ENCODE measurements at places on chromosomes 11 and 22.

DNA sequence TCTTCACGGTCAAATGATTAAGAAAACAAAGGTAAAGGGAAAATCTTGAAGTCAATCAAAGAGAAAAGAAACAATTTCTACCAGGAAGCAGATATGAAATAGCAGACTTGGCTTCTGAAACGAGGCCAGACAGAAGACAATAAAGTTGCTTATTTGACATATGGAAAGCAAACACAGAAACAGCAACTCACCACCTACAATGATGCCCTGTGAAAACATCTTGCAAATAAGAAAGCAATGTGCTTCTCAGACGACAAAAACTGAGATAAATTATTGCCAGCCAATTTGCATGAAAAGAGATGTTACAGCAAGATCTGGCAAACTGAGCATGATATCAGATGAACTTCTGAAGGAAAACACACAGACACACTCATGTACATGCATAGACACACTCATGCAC, 45.9 kb upstream of the CTSC start:
- no peak for DNase-seq

- DNase-seq = no peak
Observed at GRCh38 chr11:128684549-128685401, 9.1 kb upstream of the FLI1 start.

GRCh38 chr11:44939673-44940395, 10.8 kb downstream of the TP53I11 start:
- DNase-seq = no peak

DNA sequence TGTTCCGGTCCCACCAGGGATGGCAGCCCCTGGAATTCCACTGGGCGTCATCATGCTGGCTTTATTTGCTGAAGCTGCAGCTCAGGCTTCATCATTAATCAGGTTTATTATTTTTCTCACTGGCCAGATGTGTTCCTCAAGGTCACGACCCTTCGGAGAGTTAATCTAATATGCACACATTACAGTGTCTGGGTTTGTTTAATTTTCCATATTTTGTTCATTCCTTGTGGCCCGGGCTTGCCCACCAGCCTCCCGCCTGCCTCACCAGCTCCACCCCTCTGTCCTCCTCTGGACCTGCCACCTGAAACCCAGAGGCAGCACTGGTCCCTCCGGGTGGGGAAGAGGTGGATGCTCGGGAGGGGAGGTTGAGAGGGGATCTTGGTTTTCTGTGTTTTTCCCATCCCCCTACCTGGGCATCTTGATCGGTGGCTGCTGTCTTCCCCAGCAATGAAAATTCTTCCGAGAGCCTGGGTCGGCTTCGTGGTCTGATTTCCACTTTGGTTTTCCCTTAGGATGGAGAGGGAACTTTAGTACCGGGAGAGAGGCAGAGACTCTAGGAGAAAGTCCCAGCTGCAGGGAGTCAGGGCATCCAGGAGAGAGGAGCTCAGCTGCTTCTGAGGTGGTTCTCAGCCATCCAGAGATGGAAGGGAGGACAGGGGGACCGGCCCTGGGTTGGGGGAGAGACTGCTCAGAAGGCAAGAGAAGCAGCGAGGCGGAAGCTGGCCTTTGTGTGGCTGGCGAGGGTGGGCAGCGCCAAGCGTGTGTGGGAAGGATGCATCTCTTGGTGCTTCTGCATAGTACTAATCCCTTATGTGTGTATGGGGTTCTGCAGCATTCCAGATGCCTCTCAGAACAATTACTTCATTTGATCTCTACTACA, 2.1 kb downstream of the GRIK4 start:
- DNase-seq = no peak

DNA sequence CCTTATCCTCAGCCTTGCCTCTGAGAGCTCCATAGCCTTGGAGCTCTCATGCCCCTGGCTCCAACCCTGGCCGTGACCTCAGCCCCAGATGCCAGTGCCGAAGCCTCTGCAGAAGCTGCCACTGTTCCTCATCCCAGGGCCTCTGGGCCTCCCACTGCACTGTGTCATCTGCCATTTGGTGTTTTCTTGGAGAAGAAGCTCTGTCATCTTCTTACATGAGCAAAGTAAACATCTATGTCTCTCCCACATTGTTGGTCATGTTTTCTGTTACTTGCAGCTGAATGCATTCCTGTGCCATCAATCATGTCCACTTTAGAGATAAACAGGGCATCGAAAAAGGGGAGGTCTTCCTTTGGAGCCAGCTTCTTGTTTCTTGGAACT, 45.0 kb upstream of the FTH1 start:
- DNase-seq = no peak

- no peak for DNase-seq
Observed at GRCh38 chr22:21802056-21802455, 65.4 kb downstream of the MAPK1 start.

GRCh38 chr22:48897645-48898370, 929.9 kb downstream of the BRD1 start:
- DNase-seq = no peak

GRCh38 chr11:120142441-120143100, 4.7 kb upstream of the TRIM29 start:
- no peak for DNase-seq

- DNase-seq = no peak
Observed at GRCh38 chr11:124717786-124718651, 21.7 kb upstream of the NRGN start.

DNA sequence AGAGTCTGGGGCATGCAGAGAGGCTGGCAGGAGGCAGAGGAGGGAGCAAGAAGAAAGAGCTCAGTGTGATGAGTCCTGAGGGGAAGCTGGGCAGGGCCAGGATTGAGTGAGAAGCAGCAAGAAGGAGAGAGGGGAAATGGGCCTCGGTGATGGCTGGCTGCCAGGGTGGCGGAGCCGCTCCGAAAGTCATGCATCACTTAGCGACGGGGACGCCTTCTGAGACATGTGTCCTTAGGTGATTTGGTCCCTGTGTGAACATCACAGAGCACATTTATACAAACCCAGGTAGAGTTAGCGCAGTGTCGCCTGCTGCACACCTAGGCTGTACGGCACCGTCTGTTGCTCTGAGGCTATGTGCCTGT, 15.1 kb downstream of the TBC1D22A start:
- DNase-seq = no peak

- DNase-seq = no peak
Observed at GRCh38 chr11:68158580-68158979, 37.4 kb upstream of the CHKA start.

GRCh38 chr11:62548545-62549335, 2.1 kb upstream of the AHNAK start:
- no peak for DNase-seq

- DNase-seq = no peak
Observed at GRCh38 chr22:25448435-25449051, 115.9 kb upstream of the GRK3 start.

DNA sequence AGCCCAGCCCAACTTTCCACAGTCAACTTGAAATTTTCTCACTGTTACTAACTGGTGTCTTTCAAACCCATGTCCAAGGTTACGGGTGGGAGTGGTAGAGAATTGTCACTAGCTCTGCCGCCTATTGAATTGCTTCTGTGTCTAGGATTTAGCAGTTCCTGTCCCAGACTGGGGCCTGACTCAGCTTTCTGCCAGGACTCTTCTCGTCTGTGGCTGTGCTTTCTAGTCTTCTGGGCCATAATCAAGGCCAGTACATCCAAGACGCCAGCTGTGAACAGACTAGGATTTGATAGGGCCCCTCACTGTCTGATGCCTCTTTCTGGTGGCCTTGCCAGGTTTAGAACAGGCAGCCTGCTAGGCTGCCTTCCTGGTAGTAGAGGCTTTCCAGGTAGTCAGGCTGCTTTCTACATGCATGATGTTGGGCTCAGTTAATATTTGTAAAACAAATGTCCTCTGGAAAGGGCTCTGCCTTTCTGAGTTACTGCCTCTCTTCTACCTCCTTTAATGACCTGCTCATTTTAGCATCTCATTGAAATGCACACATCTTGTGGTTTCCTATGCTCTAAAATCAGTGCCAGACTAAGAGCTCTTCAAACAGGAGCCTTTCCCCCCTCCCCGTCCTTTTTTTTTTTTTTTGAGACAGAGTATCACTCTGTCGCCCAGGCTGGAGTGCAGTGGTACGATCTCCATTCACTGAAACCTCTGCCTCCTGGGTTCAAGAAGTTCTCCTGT, 13.1 kb upstream of the HIKESHI start:
- DNase-seq = peak; percentile 77

- DNase-seq = no peak
Observed at GRCh38 chr11:111417766-111418435, 38.8 kb upstream of the POU2AF1 start.

GRCh38 chr11:62411524-62411923, 7.3 kb upstream of the SCGB1A1 start:
- DNase-seq = no peak

DNA sequence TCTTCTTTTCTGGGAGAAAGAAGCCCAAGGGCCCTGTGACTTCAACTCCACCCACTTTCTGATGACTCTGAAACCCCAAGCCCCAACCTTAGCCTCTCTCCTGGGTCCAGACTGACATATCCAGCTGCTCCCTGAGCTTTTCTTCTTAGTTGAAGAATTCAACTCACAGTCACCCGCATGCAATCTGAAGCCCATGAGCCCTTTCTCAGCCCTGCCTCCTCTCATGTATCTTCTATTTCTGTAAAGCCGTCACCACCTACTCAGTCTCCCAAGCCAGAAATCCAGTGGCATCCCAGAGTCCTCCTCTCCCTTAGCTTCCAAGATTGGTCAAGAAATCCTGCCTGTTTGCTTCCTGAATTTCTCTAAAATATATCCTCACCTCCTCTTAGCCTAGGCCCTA, 7.1 kb upstream of the TMA7B start:
- no peak for DNase-seq

DNA sequence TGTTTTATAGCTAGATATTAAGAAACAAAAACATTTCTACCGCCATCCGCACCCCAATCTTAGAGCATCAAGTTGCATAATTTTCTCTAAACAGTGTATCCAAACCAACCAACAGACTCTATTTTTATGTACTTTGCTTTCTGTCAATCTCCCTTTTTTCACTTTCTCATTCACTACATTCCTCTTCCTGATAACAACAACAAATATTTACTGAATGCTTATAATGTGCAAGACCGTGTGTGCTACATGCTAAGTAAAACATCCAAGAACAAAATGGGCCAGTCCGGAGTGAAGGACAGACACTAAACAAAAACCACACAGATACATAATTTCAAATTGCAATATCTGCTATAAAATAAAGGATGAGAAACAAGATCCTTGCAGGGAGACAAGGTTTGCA, 38.6 kb upstream of the SOX6 start:
- DNase-seq = no peak

DNA sequence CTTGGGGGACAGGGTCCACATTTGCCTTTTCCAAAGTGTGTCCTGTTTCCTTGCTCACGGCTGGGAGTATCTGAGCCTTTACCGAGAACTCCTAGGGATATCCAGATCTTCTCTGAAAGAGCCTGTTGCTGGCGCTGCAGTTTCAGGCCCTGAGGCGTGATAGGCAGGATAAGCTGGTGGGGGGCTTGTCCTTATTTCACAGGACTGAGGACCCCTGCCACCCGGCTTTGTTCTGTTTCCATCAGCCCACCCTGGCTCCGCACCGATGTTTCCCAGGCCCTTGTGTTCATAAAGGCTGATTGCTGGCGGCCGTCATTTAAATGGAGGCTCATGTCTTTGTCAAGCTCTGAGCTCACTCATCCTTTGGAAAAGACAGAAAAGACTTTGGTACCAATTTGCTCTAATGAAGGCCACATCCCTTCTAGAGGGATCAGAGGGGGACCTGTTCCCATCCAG, 9.4 kb upstream of the NPTXR start:
- no peak for DNase-seq

DNA sequence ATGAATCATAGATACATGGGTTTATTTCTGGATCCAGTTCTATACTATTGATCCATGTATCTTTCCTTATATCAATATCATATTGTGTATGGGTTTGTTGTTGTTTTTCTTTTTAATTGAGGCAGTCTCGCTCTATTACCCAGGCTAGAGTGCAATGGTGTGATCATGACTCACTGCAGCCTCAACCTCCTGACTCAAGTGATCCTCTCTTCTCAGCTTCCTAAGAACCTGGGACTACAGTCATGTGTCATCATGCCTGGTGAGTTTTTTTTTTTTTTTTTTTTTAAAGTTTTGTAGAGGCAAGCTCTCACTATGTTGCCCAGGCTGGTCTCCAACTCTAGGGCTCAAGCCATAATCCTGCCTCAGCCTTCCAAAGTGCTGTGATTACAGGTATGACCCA, 1589.4 kb upstream of the TENM4 start:
- DNase-seq = no peak

- DNase-seq = no peak
Observed at GRCh38 chr22:17140826-17141766, 18.0 kb downstream of the HDHD5 start.

DNA sequence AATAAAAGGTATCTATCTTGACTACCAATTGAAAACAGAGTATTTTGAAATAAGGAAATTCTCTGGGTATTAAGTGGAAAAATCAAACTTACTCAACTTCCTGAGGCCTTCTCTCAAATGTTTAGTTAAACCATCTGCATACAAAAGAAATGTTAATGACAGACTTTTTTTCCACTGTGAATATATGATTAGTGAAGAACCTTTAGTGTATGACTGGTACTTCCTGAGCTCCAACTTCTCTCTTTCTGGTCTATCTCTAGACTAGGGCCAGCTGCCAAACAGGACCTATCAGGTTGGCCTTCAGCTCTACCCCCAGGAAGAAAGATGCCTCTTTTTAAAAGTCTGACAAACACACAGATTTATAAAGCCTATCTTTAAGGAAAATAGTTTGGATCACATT, 68.8 kb upstream of the SCUBE2 start:
- no peak for DNase-seq

GRCh38 chr11:36306888-36307287, 10.8 kb downstream of the PRR5L start:
- peak; percentile 11 for DNase-seq
